Neural progenitor cell (in vitro differentiated cells): ENCODE measurements at places on chromosomes 4 and X. TPM values are rescaled to one million over a fixed set of nuclear protein-coding genes. Genes with fewer than 3 reads are reported as not detected.

GRCh38 chrX:71541210-71542022 lies 8.5 kb downstream of the OGT start:
- no peak overlapping the region for H3K27ac ChIP-seq
- no peaks in the 10 kb centered on the region for H3K4me1 ChIP-seq
- no peaks in the 10 kb centered on the region for H3K27me3 ChIP-seq
- no peak for DNase-seq
- H3K36me3 ChIP-seq = peaks cover 7% of the 10 kb centered on the region

DNA sequence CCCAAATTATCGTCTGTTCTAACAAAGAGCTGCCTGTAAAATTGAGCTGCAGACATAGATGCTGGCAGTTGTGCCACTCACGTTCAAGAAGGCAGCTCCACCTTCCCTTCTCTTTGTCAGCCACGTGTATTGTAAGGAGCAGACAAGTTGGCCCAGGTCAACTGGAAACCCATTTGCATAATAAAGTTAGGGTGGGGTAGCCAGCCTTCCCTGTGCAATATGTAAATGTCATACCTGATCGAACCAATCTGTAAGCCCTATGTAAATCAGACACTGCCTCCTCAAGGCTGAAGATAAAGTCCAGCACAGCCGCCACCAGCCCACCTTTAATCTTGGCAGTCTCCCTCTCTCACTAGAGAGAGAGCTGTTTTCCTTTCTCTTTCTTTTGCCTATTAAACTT lies 117.2 kb downstream of the TMEM144 start:
- H3K27me3 ChIP-seq = no peaks in the 10 kb centered on the region
- H3K36me3 ChIP-seq = no peaks in the 10 kb centered on the region
- H3K4me1 ChIP-seq = no peaks in the 10 kb centered on the region
- H3K27ac ChIP-seq = no peak overlapping the region
- H3K4me3 ChIP-seq = no peak overlapping the region

TADA2B gene
- total RNA-seq = 10.6 and 12.6 TPM in 2 replicates

CFAP47 gene
- total RNA-seq = 0.13 and 0.15 TPM in 2 replicates

- H3K4me3 ChIP-seq = no peak overlapping the region
- no peaks in the 10 kb centered on the region for H3K36me3 ChIP-seq
- no peak overlapping the region for H3K27ac ChIP-seq
- no peak for DNase-seq
Measured at GRCh38 chr4:118867311-118868067, 21.2 kb upstream of the SYNPO2 start.

SMR3B gene
- not detected in 2 replicates for total RNA-seq

PABPC1L2A gene
- total RNA-seq = 0.77 TPM in 1 of 2 replicates, not detected in the other

GRCh38 chrX:17160975-17161374 lies 214.0 kb upstream of the NHS start:
- no peak for DNase-seq
- no peaks in the 10 kb centered on the region for H3K36me3 ChIP-seq
- no peak overlapping the region for H3K27ac ChIP-seq
- H3K27me3 ChIP-seq = no peaks in the 10 kb centered on the region

- no peaks in the 10 kb centered on the region for H3K27me3 ChIP-seq
- no peak for DNase-seq
- H3K4me3 ChIP-seq = no peak overlapping the region
- H3K4me1 ChIP-seq = peaks cover 2% of the 10 kb centered on the region
Measured at GRCh38 chr4:26936284-26937065, 75.8 kb downstream of the STIM2 start.

ADH1A gene
- total RNA-seq = not detected in 2 replicates

- no peaks in the 10 kb centered on the region for H3K27me3 ChIP-seq
- no peaks in the 10 kb centered on the region for H3K4me1 ChIP-seq
- DNase-seq = no peak
- no peaks in the 10 kb centered on the region for H3K36me3 ChIP-seq
Measured at GRCh38 chrX:113274345-113274744, 433.7 kb upstream of the AMOT start.

ZCCHC4 gene
- 20.5 and 23.9 TPM in 2 replicates for total RNA-seq

DNA sequence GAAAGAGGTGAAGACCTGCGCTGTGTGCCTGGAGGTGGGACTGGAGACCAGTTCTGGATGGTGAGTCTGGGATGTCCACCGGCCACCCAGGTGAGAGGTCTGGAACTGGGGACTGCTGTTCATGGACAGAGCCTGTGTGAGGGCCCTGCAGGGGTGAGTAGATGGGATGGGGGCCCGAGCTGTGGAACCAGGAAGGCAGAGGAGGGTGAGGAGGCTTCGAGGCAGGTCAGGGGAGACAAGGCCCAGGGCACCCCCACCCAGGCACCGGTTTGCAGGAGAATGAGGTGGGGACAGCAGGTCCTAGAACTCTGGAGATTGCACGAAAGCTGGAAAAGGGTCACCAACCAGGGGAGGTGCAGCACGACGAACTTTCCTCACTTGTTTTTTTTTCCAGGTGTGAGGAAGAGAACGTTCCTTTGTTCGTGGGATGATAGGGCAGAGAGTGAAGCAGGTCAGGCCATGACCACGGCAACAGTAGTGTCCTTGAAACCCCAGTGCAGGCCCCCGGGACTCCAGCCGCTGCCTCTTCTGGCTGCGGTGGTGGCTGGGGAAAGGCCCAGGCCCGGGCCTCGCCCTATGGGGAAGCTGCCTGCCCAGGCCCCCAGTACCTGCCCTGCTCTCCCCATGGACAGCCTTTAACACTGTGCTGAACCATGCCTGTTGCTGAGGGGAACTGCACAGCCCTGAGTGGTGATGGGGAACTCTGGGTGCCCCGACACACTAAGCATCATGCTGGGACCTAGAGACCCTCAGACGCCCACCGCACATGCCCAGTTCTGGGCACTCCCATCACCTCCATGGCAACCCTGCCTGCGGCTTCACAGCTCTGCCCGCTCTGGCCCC lies 22.9 kb downstream of the TNIP2 start:
- peak overlapping the region; percentile 27 for H3K27ac ChIP-seq
- peaks cover 8% of the 10 kb centered on the region for H3K4me1 ChIP-seq
- DNase-seq = no peak
- H3K36me3 ChIP-seq = peaks cover 5% of the 10 kb centered on the region
- H3K27me3 ChIP-seq = no peaks in the 10 kb centered on the region

- no peak for DNase-seq
- no peak overlapping the region for H3K27ac ChIP-seq
- no peaks in the 10 kb centered on the region for H3K27me3 ChIP-seq
Measured at GRCh38 chr4:75065909-75066308, 133.0 kb downstream of the PARM1 start.

DNA sequence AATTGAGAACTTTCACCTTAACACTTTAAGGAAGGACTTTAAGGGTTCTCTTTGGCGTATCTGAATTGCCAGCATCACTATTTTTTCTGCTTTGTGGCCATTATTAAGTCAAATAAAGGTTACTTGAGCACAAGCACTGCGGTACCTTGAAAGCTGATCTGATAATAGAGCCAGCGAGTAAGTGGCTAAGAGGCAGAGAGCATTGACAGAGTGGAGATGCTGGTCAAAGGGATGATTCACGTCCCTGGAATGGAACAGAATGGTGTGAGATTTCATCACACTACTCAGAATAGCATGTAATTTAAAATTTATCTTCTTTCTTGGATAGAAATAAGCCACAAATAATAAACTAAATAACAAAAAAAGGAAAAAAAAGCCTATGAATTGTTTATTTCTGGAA lies 57.1 kb upstream of the NPFFR2 start:
- no peaks in the 10 kb centered on the region for H3K4me1 ChIP-seq
- H3K27ac ChIP-seq = no peak overlapping the region
- no peak overlapping the region for H3K4me3 ChIP-seq
- H3K27me3 ChIP-seq = no peaks in the 10 kb centered on the region

- H3K4me3 ChIP-seq = no peak overlapping the region
- H3K27me3 ChIP-seq = peaks cover 2% of the 10 kb centered on the region
- peaks cover 15% of the 10 kb centered on the region for H3K4me1 ChIP-seq
Measured at GRCh38 chr4:159950707-159951106, 847.8 kb downstream of the RAPGEF2 start.

GRCh38 chr4:14125375-14126129 lies 498.0 kb upstream of the BOD1L1 start:
- DNase-seq = no peak
- H3K27ac ChIP-seq = no peak overlapping the region
- no peaks in the 10 kb centered on the region for H3K36me3 ChIP-seq
- no peaks in the 10 kb centered on the region for H3K4me1 ChIP-seq

GAGE13 gene
- total RNA-seq = not detected in 2 replicates

GRCh38 chrX:17459008-17459611 lies 84.1 kb downstream of the NHS start:
- H3K27ac ChIP-seq = no peak overlapping the region
- H3K4me3 ChIP-seq = no peak overlapping the region
- peaks cover 46% of the 10 kb centered on the region for H3K4me1 ChIP-seq
- H3K36me3 ChIP-seq = no peaks in the 10 kb centered on the region

- no peaks in the 10 kb centered on the region for H3K27me3 ChIP-seq
- no peak overlapping the region for H3K27ac ChIP-seq
- H3K36me3 ChIP-seq = no peaks in the 10 kb centered on the region
- DNase-seq = no peak
- H3K4me1 ChIP-seq = no peaks in the 10 kb centered on the region
- H3K4me3 ChIP-seq = no peak overlapping the region
Measured at GRCh38 chrX:103107836-103108235, 14.9 kb upstream of the NXF3 start.

JCHAIN gene
- total RNA-seq = 0.09 TPM in 1 of 2 replicates, not detected in the other

- DNase-seq = no peak
- H3K4me1 ChIP-seq = no peaks in the 10 kb centered on the region
- no peak overlapping the region for H3K27ac ChIP-seq
- no peak overlapping the region for H3K4me3 ChIP-seq
- no peaks in the 10 kb centered on the region for H3K36me3 ChIP-seq
Measured at GRCh38 chr4:68299492-68300457, 50.1 kb downstream of the YTHDC1 start.

DNA sequence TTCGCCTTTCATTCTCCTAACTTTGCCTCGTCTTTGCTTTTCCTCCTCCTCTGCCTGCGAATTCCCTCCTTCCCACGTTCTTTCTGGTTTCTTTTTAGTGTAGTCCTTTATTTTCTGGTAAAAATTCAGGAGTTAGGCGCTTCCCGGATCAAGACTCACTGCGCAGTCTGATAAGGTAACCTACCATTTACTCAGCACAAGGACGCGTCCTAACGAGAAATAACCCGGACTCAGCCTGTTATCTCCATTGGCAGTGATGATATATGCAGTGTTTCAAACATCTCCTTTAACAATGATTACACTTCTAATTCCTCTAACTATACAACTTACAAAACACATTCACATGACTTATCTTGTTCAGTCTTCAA lies 357 bp upstream of the ETNPPL start:
- H3K4me1 ChIP-seq = peaks cover 10% of the 10 kb centered on the region
- no peak overlapping the region for H3K27ac ChIP-seq
- H3K36me3 ChIP-seq = no peaks in the 10 kb centered on the region
- peak overlapping the region; percentile 63 for H3K4me3 ChIP-seq

STATH gene
- total RNA-seq = not detected in 2 replicates

GRCh38 chr4:7427831-7428260 lies 6.9 kb downstream of the PSAPL1 start:
- H3K36me3 ChIP-seq = no peaks in the 10 kb centered on the region
- DNase-seq = no peak
- no peaks in the 10 kb centered on the region for H3K27me3 ChIP-seq
- no peak overlapping the region for H3K4me3 ChIP-seq
- H3K4me1 ChIP-seq = peaks cover 34% of the 10 kb centered on the region

CFI gene
- not detected in 2 replicates for total RNA-seq

GPC3 gene
- total RNA-seq = 968 and 1,039 TPM in 2 replicates

NDUFB11 gene
- total RNA-seq = 53.1 and 86.1 TPM in 2 replicates

DNA sequence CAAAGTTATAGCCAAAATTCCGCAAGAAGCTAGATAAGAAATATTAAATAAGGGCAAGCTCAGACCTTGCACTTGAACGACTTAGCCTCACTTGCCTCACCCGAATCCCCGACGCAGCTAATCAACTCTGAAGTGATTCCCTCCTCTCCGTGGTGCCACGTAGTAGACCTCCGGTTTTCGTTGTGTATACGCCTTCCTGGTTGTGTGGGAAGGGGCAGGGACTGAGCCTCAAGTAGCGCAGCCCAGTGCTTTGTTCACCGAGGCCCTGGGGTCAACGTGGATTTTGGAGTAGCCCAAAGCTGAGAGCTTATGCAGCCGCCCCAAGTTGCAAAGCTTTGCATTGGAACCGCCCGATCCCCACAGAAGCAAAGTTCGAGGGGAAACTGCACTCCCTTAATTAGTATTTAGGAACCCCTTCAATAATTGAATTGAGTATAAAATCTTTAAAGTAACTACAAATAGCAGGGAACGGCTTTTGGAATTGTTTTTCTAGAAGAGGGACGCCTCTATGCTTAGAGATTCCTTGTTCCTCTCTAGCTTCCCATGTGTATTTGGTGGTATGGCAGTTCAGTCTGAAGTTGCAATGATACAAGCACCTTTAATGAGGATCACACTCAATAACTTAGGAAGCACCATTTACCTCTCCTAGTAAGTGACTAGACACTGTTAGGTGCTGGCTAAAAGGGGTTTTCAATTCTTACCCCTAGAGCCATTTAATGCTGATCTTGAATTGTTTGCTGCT lies 55.7 kb downstream of the LINC00632 start:
- DNase-seq = peak; percentile 39
- no peaks in the 10 kb centered on the region for H3K36me3 ChIP-seq
- H3K4me1 ChIP-seq = no peaks in the 10 kb centered on the region
- H3K27ac ChIP-seq = no peak overlapping the region

DNA sequence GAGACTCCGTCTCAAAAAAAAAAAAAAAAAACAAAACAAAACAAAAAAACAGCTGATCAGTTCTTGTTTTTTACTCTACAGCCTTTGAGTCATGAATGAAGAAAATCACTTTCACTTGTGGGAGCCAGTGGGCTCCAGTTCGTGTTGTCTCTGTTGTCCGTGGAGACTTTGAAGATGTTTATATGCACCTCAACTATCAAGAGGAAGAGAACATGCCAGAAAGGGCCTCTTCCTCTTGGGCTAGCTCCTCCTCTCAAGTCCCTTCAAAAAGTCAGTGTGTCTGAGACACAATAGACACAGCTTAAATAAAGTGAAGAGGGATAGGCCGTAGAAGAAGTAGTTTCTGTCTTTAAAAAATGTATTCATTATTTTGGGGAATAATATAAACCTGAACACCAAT lies 182.7 kb downstream of the KDR start:
- no peaks in the 10 kb centered on the region for H3K4me1 ChIP-seq
- no peak overlapping the region for H3K4me3 ChIP-seq
- no peak overlapping the region for H3K27ac ChIP-seq
- H3K36me3 ChIP-seq = no peaks in the 10 kb centered on the region
- no peak for DNase-seq
- no peaks in the 10 kb centered on the region for H3K27me3 ChIP-seq

- H3K27me3 ChIP-seq = no peaks in the 10 kb centered on the region
- no peaks in the 10 kb centered on the region for H3K36me3 ChIP-seq
- no peak for DNase-seq
- H3K4me1 ChIP-seq = no peaks in the 10 kb centered on the region
- no peak overlapping the region for H3K4me3 ChIP-seq
Measured at GRCh38 chrX:141439651-141440050, 144.9 kb downstream of the SPANXA1 start.

- H3K4me3 ChIP-seq = no peak overlapping the region
- H3K27me3 ChIP-seq = no peaks in the 10 kb centered on the region
- DNase-seq = no peak
- peak overlapping the region; percentile 29 for H3K27ac ChIP-seq
Measured at GRCh38 chr4:39714166-39714565, 16.2 kb downstream of the UBE2K start.

- no peak overlapping the region for H3K27ac ChIP-seq
- peaks cover 10% of the 10 kb centered on the region for H3K4me1 ChIP-seq
- H3K4me3 ChIP-seq = no peak overlapping the region
- no peaks in the 10 kb centered on the region for H3K27me3 ChIP-seq
Measured at GRCh38 chr4:185457136-185457535, 14.4 kb downstream of the CCDC110 start.

CABS1 gene
- total RNA-seq = 0.09 and 0.26 TPM in 2 replicates
